ENCODE measurements at places on chromosomes 3 and 15.

GRCh38 chr3:104178680-104179079 is 1188.0 kb upstream of the ALCAM start:
- DNase-seq = no peak

- no peak for DNase-seq
These were observed 38.8 kb upstream of the ANKRD34C start for GRCh38 chr15:79243723-79244122.

DNA sequence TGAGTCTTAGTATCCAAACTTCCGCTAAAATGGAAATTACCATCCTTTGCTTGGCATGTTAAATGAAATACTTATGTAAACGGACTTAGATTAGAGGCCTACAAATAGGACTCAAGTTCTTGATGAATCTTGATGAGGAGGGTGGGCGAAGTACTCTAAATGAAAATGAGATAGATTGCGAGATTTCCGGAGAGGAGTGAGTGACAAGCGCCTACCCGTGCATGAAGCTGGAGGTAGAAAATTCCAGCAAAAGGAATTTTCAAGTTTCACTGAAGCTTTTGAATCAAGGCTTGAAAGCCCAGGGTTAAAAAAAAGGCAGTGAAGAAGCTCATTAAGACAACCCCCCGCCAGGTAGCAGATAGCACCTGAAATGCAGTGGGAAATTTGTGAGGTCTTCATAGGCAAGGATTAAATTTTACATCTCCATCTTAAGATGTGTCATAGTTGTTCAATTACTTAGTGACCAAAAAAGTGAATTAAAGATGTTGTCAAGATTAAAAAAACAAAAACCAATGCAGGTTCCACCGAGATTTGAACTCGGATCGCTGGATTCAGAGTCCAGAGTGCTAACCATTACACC is 655 bp upstream of the RAB11A start:
- no peak for DNase-seq

DNA sequence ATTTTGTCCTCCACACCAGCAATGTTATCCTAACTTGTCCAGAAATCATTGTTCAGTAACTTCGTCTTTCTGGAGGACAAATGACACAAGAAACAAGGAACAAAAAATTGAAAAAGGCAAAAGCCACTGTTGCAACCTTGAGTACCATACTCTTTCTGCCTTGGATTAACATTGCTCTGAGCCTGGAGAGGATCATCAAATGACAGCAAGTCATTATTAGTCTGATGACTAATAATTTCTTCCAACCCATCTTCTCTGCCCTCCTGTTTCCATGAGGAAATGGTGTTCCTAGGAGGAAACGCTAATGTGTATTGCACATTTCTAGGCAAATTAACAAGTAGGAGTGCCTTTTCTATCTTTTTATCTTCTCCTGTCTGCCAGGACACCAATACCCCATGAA is 153.9 kb downstream of the PCCB start:
- no peak for DNase-seq

GRCh38 chr3:20072422-20072821 is 32.2 kb downstream of the KAT2B start:
- DNase-seq = peak; percentile 73

- DNase-seq = no peak
These were observed 835.7 kb downstream of the OTOL1 start for GRCh38 chr3:162332344-162332743.

DNA sequence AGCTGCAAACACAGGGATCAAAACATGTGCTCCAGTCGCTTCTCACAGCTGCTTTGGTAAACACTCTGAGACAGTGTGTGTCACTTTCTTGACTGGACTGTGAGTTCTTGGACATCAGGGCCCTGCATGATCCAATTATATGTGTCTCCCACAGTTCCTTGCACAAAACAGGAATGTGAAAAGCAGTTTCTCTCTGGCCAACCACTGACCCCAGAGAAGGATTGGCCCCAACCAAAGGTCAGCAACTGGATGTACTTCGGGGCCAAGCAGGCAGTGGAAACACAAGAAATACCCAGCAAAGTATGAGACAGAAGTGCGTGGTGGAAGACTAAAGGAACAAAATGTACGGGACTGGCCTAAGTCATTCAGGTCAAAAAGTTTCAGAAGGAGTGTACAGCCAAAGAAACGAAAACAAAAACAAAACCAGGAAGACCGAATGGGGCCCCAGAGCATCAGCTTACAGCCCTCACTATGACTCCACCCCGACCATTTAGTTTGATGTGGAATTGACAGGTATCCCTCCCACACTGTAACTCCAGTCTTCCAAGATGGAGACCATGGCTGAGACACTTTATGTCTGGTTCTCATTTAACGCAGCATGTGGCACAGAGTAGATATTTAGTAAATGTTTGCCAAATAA is 76.7 kb upstream of the LPP start:
- no peak for DNase-seq

DNA sequence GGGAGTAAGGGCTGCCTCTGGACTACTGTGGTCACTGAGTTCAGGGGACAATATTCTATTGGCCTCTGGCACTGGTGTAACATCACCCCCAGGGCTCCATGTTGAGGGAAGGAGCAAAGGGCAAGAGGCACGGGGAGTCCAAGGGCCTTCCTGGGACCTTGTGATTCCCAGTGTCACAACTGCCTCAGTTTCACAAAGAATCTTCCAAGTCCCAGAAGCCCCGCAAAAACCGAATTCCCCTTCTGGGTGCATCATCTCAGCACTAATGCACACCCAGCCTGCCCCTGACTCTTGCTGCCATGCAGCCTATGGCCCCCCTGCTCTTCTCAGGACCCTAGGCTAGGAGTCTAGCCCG is 5.5 kb downstream of the AMOTL2 start:
- DNase-seq = no peak

- DNase-seq = no peak
These were observed 57.7 kb downstream of the SUCNR1 start for GRCh38 chr3:151931171-151931570.

DNA sequence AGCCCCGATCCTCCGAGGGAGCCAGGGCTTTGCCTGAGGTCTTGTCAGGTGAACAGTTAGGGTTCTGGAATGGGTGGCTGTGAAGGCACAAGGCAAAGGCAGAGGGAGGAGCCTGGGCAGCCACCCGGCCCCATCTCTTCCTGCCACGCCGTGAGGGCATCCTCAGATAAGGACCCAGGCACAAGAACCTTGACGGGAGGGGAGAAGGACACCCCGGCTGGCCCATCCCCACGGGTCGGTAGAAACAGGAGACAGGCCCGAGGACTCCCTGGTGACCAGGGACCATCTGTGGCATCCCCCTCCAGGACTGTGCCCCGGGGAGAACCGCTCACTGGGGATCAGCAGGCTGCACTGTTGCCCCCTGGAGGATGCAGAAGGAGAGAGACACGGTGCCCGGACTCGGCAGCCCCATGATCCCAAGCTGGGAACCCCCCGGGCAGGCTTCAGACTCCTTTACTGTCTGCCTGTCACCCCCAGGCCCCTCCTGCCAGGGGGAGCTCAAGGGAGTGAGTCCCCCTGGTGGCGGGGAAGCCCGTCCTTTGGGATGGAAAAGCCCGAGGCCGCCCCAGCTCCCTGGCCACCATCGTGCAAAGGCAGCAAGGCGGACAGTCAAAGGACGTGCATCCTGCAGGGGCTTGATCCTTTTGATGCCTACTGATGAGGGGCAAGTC is 12.3 kb upstream of the PCSK6 start:
- DNase-seq = no peak

GRCh38 chr3:14761121-14761672 is 57.6 kb upstream of the FGD5 start:
- DNase-seq = no peak

DNA sequence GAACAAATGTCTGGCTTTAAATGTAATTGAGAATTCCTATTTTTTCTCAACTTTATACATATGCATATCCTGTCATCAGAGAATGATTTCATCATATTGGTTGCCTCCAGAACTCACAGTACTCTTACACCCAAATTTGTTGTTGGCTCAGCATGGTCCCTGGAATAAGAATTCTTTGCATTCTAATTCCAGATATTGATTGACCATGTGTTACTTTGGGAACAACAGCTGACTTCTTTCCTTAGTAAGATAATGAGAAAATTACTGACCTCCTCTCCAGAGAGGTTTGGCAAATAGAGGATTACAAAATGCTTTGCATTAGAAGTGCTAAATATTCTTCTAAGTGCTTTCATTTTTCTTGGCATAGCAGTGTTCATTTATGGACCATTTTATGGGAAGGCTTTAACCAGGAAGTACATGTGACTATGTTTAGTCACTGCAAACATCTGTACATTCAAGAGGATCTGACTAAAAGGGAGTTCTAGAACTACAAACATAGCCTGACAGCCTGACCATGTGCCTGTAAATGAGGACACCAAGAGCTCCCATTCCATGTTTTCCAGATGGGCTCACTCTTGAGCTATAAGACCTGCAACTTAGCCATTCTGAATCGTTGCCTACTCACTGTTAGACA is 391.6 kb upstream of the DPPA4 start:
- DNase-seq = no peak

GRCh38 chr3:168049367-168049974 is 46.3 kb downstream of the GOLIM4 start:
- DNase-seq = no peak

- no peak for DNase-seq
These were observed 31.1 kb upstream of the TJP1 start for GRCh38 chr15:29853211-29853987.

DNA sequence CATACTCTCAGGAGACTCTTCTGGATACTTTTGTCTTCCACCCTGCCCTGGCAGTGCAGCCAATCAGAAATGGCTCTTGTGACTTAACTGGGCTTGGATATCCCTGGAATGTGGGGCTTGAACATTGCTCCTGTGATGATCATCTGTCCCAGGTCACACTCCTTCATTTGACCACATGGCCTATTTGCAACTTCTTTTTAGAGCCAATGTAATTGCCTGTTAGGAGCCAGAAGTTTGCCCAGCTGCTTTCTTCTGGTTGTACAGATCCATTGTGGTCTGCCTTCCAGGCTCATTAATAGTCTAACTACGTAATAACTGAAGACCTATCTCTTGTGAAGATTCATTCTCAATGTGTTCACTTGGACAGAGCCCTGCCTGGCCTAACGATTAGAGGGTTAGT is 29.8 kb downstream of the QTRT2 start:
- DNase-seq = no peak

GRCh38 chr3:55294557-55294956 is 192.5 kb downstream of the WNT5A start:
- no peak for DNase-seq

DNA sequence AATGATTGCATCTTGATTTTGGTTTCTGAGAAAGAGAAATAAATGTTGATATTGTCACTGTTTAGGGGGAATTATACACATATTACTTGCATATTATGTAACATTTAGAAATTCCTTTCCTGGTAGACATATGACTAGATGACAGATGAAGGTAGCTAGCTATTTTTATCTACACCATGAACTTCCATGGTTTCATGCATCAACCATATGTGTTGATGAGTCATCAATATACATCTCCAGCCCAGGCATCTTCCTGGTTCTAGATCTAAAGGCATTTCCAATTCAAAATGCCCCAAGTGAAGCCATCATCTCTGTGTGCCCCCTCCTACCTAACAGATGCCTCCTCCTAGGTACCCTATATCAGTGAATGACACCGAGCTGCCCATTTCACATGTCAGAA is 9.5 kb upstream of the ADAMTSL3 start:
- DNase-seq = no peak

GRCh38 chr3:192467230-192468140 is 259.9 kb downstream of the FGF12 start:
- DNase-seq = peak; percentile 41

GRCh38 chr3:14278799-14279625 is 100.4 kb downstream of the LSM3 start:
- no peak for DNase-seq

GRCh38 chr3:52237006-52237656 is 1.8 kb downstream of the TWF2 start:
- DNase-seq = no peak

DNA sequence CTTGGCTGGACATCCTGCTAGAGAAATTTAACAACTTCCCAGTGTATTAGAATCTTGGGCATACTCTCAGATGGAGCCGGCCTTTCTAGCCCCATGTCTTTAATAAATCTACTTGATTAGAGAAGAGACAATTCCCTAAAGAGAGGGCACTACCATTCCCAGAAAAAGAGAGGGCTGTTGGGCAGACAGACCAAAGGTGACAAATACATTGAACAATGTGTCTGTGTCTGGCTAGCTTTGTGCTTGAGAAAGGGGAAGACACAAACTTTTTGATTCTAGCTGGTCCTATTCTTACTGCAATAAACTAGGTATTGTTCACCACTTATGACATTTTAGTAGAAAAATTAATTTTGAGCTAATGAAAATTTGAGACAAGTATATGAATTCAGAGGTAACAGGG is 57.7 kb downstream of the DUT start:
- DNase-seq = no peak

DNA sequence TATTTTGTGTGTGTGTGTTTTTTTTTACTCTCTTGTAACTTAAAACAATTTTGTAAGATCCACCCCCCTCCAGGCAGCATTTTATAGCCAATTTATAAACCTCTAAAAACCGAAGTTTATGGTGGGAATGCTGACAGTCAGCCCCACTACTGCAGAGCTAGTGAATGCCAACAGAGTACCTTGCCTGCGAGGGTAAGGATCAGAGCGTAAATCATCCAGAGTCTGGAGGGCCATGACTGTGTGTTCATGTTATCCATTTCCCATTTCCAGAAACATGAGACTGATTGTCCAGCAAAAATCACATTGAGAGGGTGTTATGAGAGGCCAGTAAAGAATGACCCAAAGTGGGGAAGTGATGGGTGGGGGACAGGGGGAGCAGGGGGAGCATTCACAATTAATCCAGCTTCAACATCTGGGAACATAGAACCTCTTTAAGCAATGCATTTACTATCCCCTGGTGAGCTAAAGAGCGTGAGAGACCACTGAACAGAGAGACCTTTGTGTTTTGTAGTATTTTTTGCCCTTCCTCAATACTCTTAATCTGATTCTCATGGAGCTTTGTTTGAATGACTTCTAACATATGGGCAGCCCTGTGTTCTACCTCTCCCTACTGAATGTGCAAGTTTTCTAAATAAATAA is 464.5 kb downstream of the RBMS3 start:
- no peak for DNase-seq

- no peak for DNase-seq
These were observed 512 bp upstream of the TRH start for GRCh38 chr3:129973853-129974563.

DNA sequence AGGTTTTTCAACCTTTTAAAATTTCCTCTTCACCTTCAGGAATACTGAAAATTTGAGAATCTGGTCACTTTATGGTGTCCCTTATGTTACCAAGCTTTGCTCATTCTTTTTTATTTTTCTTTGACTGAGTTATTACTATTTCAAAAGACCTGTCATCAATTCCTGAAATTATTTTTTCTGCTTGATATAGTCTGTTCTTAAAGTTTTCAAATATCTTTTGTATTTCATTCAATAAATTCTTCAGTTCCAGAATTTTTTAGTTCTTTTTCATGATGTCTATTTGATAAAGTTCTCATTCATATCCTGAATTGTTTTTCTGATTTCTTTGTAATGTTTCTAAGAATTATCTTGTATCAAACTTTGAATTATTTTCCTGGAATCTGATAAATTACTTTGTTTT is 63.9 kb downstream of the UQCC5 start:
- no peak for DNase-seq

DNA sequence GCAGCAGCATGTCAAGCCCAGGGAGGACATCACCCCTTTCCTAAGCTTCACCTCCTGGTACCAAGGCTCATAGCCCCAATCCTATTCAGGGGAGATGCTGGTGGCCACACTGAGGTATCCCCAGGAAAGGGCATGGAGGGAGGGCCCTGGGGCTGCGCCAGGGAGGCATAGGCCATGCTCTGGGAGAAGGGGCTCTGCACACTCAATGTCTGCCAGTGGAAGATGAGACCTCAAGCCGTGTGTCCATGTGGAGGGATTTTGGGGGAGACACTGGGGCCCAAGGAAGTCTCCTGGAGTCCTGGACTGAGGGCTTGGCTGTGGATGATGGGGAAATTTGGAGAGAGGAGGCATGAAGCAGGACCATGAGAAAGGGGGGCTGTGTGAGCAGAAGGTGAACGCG is 21.2 kb upstream of the PRR23E start:
- no peak for DNase-seq
